ENCODE measurements at places on chromosomes 5 and 9.

DNA sequence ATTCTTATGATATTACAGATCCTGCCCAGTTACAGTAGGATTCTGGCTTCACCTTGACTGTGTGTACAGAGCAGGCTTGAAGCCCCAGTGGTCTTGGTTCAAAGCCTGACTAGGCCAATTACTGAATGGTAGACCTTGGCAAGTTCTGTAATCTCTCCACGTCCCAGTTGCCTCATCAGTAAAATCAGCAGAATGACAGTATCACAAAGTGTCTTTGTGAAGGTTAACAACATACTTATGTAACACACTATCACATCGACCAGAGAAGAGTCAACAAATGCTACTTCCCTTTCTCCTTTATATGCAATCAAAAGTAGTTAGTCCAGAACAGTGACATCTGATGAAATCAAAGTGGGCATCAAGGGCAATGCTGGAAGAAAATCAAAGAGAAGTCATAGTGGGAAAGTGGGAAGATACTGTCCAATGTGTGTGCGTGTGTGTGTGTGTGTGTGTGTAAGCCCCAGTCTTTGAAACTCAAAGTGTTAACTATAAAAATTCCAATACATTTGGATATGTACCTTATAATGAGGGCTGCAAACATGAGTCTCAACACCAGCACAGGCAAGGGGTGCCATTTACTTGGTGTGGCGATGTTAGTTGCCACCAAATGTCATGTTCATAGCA is 93.5 kb upstream of the EGFLAM start:
- H3K4me3 ChIP-seq, result no peak overlapping the region
- H3K27me3 ChIP-seq, result peaks cover 6% of the 10 kb centered on the region
- H3K4me1 ChIP-seq, result no peaks in the 10 kb centered on the region
- no peak overlapping the region for H3K27ac ChIP-seq

DNA sequence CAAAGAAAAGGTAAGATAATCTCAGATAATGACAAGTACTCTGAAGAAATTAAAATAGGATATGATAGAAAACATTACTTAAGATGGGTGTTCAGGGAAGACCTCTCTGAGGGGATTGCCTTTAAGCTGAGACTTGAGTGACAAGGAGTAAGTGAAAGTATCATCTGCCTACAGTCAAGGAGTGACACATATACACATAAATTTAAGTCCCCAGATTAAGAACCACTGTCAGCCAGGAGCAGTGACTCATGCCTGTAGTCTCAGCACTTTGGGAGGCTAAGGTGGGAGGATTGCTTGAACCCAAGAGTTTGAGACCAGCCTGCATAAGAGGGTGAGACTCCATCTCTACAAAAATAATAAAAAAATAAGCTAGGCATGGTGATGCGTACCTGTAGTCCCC is 19.7 kb upstream of the ANKHD1 start:
- no peak overlapping the region for H3K27ac ChIP-seq
- no peaks in the 10 kb centered on the region for H3K27me3 ChIP-seq
- peaks cover 4% of the 10 kb centered on the region for H3K4me1 ChIP-seq
- H3K36me3 ChIP-seq, result no peaks in the 10 kb centered on the region
- no peak overlapping the region for H3K4me3 ChIP-seq

GRCh38 chr5:106875591-106876297 is 795.0 kb downstream of the EFNA5 start:
- H3K4me1 ChIP-seq, result no peaks in the 10 kb centered on the region
- no peaks in the 10 kb centered on the region for H3K36me3 ChIP-seq
- H3K27me3 ChIP-seq, result no peaks in the 10 kb centered on the region
- H3K27ac ChIP-seq, result no peak overlapping the region

GRCh38 chr5:112733586-112733985 is 4.1 kb upstream of the APC start:
- no peak overlapping the region for H3K4me3 ChIP-seq
- no peaks in the 10 kb centered on the region for H3K27me3 ChIP-seq
- peaks cover 40% of the 10 kb centered on the region for H3K4me1 ChIP-seq
- no peak for DNase-seq

GRCh38 chr9:117405950-117406705 is 8.7 kb downstream of the ASTN2 start:
- H3K27ac ChIP-seq, result no peak overlapping the region
- H3K36me3 ChIP-seq, result no peaks in the 10 kb centered on the region
- peaks cover 16% of the 10 kb centered on the region for H3K27me3 ChIP-seq
- no peak overlapping the region for H3K4me3 ChIP-seq

DNA sequence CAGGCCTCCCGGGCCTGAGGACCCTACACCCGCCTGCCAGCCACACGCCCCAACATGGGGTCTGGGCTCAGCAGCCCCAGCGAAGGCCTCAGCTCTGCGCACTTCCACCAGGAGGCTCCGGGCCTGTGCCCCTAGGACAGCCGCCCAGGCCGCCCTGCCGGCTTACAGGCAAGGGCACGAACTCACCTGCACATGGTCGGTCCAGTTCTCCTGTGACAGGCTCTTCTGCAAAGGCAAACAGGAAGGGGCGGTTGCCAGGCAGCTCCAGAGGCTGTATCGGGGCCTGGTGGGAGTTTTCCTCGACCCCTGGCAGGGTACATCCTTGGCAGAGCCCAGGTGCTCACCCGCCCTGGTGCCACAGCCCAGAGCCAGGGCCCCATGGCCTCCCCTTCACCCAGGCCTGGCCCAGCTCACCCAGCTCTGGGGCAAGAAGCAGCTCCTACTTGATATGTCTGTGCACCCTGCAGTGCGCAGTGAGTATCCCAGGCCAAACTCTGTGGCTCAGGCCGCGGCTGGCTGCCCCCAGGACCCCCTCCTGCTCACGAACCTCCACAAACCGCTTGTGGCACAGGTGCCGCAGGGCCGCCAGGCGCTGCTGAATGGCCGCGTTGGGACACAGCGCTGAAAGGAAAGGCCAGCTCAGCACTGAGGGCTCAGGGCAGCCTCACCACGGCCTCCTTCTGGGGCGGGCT is 52.2 kb upstream of the NRARP start:
- no peak for DNase-seq
- H3K4me1 ChIP-seq, result no peaks in the 10 kb centered on the region
- peaks cover 11% of the 10 kb centered on the region for H3K36me3 ChIP-seq

DNA sequence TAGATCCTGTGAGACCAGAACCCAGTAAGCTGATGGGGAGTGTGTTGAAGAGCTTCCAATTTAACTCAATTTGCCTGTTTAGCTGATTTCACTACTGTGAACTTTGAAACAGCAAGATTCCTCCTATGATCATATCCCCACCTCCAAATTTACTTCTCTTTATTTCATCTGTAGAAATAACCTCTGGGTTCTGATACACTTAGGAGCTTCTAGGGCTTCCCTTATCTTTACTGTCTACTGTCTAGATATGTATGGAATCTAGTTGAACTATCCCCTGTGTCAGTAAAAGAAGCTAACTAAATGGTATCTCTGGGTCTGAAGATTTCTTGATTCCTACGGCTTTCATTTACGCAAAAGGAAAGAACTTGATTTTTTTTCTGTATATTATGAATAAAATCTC is 116.8 kb downstream of the GCNT1 start:
- H3K4me1 ChIP-seq, result peaks cover 59% of the 10 kb centered on the region
- H3K4me3 ChIP-seq, result no peak overlapping the region
- DNase-seq, result no peak
- H3K27ac ChIP-seq, result no peak overlapping the region

DNA sequence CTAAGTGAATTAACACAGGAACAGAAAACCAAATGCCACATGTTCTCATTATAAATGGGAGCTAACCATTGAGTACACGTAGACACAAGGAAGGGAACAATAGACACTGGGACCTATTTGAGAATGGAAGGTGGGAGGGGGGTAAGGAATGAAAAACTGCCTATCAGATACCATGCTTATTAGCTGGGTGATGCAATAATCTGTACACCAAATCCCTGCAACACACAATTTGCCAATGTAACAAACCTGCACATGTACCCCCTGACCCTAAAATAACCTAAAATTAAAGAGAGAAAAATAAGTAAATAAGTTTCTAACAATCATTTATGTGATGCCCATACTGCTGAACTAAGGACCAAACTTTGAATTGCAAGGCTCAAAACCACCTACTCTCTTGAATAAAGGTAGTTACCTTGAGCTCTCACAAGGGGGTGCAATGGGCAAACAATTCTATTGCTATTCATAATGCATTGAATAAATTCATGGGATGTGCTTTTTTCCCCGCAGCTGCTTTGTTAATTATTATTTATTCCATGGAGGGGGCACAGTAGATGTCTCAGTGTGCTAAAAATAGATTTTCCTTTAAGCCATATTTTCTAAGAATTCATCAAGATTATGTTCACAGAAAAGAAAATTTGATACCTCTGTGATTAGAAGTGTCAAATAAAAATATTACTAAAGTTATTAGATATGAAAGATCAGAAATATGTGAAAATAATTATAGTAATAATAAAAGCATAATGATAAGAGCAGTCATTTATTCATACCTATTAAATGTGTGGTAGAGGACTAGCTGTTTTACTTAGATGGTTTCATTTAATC is 76.2 kb upstream of the PTPN3 start:
- no peak for DNase-seq
- H3K27ac ChIP-seq, result no peak overlapping the region
- H3K27me3 ChIP-seq, result peaks cover 12% of the 10 kb centered on the region
- no peaks in the 10 kb centered on the region for H3K4me1 ChIP-seq
- H3K36me3 ChIP-seq, result no peaks in the 10 kb centered on the region

DNA sequence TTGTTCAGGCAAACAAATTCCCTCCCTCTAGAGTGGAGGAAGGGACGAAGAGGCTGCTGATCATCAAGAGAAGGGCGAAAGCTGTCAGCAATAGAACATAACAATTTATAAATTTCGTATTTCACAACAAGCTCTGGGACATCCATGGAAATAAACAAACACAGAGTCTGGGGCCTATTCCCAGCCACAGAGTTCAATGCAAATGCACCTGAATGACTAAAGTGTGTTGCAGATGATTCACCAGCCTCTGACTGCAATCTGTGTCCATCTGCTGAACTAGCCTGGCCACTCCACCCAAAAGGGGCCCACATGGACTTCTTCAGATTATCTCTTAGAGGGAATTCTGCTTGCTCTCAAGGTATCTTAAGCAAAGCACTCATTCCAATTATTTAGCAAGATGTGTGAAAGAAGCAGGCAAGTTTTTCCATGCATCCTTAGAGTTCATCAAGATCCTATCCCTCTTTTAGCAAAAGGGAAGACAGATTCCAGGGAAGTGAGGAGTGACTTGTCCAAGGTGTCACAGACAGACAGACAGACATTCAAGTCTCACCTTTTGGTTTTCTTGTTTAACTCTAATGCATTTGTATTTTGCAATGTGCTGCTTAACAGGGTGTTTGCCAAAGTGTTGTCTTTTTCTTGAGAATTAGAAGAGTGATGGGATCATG is 307.8 kb upstream of the PAPPA start:
- no peak overlapping the region for H3K4me3 ChIP-seq
- no peak overlapping the region for H3K27ac ChIP-seq
- no peak for DNase-seq
- H3K36me3 ChIP-seq, result no peaks in the 10 kb centered on the region
- no peaks in the 10 kb centered on the region for H3K4me1 ChIP-seq

- no peak overlapping the region for H3K27ac ChIP-seq
- H3K27me3 ChIP-seq, result no peaks in the 10 kb centered on the region
- no peak for DNase-seq
- no peak overlapping the region for H3K4me3 ChIP-seq
- no peaks in the 10 kb centered on the region for H3K36me3 ChIP-seq
These were observed 1033.4 kb downstream of the TLE4 start for GRCh38 chr9:80605129-80605528.

GRCh38 chr5:7876867-7877266 is 7.9 kb downstream of the MTRR start:
- H3K36me3 ChIP-seq, result no peaks in the 10 kb centered on the region
- no peak overlapping the region for H3K27ac ChIP-seq
- H3K27me3 ChIP-seq, result no peaks in the 10 kb centered on the region

GRCh38 chr9:130845901-130846481 is 10.9 kb downstream of the ABL1 start:
- no peaks in the 10 kb centered on the region for H3K27me3 ChIP-seq
- H3K27ac ChIP-seq, result no peak overlapping the region
- no peaks in the 10 kb centered on the region for H3K36me3 ChIP-seq
- no peak for DNase-seq
- peaks cover 26% of the 10 kb centered on the region for H3K4me1 ChIP-seq
- H3K4me3 ChIP-seq, result no peak overlapping the region

- DNase-seq, result no peak
- peak overlapping the region; percentile 95 for H3K27ac ChIP-seq
- no peaks in the 10 kb centered on the region for H3K27me3 ChIP-seq
- H3K4me3 ChIP-seq, result peak overlapping the region; percentile 64
- H3K4me1 ChIP-seq, result peaks cover 68% of the 10 kb centered on the region
These were observed 3.1 kb upstream of the GNPDA1 start for GRCh38 chr5:142015781-142016533.

DNA sequence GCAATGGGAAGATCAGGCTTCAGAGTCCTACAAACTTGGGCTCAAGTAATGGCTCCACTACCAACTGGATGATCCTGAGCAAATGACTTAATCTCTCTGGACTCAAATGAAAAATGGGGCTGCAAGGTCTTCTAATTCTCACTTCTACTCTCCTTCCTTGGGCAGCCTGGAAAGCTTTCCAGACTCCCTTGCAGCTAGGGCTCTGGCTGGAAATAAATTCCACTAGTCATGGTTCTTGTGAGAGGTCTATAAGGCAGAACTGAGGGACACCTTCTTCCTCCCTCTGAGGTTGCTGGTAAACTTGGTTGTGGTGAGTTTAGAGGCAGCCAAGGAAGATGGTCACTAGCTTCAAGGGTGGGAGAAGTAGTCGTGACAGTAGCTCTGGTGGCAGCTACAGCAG is 18.6 kb downstream of the DCANP1 start:
- H3K27ac ChIP-seq, result no peak overlapping the region
- DNase-seq, result no peak
- H3K27me3 ChIP-seq, result peaks cover 21% of the 10 kb centered on the region
- H3K4me1 ChIP-seq, result no peaks in the 10 kb centered on the region
- peaks cover 7% of the 10 kb centered on the region for H3K36me3 ChIP-seq

- H3K4me3 ChIP-seq, result no peak overlapping the region
- DNase-seq, result no peak
- H3K36me3 ChIP-seq, result no peaks in the 10 kb centered on the region
- H3K27ac ChIP-seq, result no peak overlapping the region
- no peaks in the 10 kb centered on the region for H3K4me1 ChIP-seq
These were observed 70.3 kb upstream of the ASTN2 start for GRCh38 chr9:117485176-117485575.

DNA sequence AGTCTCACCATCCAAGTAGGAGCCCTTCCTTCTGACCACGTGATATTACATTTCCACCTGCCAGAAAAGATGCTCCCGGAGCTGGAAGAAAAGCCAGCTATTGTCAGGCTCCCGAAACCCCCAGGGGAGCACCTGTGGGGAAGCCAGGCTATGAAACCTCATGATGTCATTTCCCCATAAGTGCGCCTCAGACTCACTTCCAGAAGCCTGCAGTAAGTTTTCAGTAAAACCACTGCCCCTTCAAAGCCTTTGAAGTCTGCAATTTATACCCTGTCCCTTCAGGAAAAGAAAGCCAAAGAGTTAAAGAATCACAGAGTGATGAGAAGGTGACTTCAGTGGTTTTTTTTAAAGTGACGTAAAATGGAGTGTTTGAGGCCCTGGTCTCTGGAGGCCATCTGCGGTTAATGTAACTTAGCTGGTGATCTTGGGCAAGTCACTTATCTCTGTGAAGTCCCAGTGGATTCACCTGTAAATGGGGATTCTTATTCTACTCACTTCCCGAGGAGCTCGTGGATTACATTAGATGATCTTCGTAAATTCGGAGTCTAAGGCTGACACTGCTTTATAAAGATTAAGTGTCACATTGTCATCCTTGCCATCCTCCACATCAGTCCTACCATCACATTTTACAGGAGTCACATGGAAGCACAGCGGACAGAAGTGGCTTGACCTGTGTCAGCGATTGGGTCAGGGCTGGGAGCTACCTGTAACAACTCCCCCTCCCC is 2.6 kb upstream of the SEMA6A start:
- H3K4me1 ChIP-seq, result peaks cover 15% of the 10 kb centered on the region
- H3K27me3 ChIP-seq, result peaks cover 54% of the 10 kb centered on the region
- H3K27ac ChIP-seq, result no peak overlapping the region
- no peak for DNase-seq
- no peak overlapping the region for H3K4me3 ChIP-seq

All from naive thymus-derived CD8-positive, alpha-beta T cell (primary cell).